K562 (cell line): ENCODE measurements at places on chromosomes 4 and X. TPM values are rescaled to one million over a fixed set of nuclear protein-coding genes. Genes with fewer than 3 reads are reported as not detected.
A peak's percentile ranks its signal among the peaks of the same experiment; 100 is the strongest.

- H3K27me3 ChIP-seq, result no peaks in the 10 kb centered on the region
- no peak overlapping the region for H3K4me3 ChIP-seq
- DNase-seq, result no peak
- no peaks in the 10 kb centered on the region; the same call in 2 of the 3 replicates for H3K36me3 ChIP-seq
- peaks cover 15% of the 10 kb centered on the region; the same call in 2 of the 3 replicates for H3K4me1 ChIP-seq
- H3K27ac ChIP-seq, result no peak overlapping the region
Observed at GRCh38 chrX:37658343-37659030, 27.1 kb upstream of the XK start.

DNA sequence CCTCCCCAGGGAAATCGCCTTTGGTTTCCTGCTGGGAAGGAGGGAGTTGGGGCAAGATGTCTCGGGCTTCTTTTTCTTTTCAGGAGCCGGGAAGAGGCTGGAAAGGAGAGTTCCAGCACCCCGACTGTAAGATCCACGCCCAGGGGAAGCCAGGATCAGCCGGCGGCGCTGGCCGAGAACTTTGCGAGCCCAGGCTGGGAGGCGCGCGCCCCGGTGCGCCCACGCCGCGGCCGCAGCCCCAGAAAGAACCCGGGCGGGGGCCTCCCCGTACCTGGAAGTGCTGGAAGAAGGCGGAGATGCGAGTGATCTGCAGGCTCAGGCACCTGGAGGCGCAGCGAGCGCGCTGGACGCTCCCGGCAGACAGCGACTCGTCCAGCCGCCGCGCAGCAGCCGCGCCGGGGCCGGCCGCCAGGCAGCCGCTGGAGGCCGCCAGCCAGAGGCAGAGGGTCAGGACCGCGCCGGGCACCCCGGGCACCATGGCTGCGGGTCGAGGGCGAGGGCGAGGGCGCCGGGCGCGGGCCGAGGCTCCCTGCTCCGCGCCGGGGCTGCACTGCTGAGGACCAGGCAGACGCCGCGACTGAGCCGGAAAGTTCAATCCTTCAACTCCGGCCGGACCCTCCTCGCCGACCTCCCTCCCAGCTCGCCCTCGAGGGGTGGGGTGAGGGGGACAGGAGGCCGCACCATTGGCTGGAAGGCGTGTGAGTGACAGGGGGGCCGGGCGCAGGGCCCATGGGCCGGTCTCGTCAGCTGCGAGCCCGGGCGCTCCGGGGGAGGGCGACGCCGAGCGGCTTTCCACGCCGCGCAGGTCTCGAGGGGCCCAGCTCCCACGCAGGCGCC, at the start of gene ANOS1:
Gene ANOS1 (minus strand): TSS at position 579 of the 837 bp plus-strand sequence. CDS start 101 bp downstream, at position 478.
- no peaks in the 10 kb centered on the region for H3K4me1 ChIP-seq
- H3K4me3 ChIP-seq, result no peak within 1 kb of the TSS
- H3K27me3 ChIP-seq, result no peaks in the 10 kb centered on the region
- no peak within 1 kb of the TSS for H3K27ac ChIP-seq

DNA sequence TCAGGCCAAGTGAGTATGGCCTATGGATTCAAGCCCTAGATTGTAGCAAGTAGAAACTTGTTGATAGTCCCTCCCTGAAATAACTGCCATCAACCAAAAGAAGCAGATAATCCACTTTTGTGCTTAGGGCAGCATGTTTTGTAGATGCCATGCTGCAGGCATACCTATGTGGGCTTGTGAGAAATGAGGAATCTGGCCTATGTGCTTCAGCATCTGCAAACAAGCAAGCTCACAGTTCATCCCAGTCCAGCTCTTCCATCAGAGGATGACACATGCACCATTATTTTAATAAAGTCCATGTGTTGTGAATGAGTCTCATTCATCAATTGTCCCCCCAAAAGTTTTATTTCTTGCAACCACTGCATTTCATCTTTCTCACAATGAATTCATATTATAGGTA, 421.9 kb upstream of the DIPK2B start:
- no peak for DNase-seq
- H3K27ac ChIP-seq, result no peak overlapping the region
- no peak overlapping the region for H3K4me3 ChIP-seq
- H3K27me3 ChIP-seq, result no peaks in the 10 kb centered on the region
- no peaks in the 10 kb centered on the region for H3K4me1 ChIP-seq

GRCh38 chr4:184237612-184238011, 19.9 kb upstream of the ENPP6 start:
- no peak overlapping the region for H3K4me3 ChIP-seq
- no peak overlapping the region for H3K27ac ChIP-seq
- peak; percentile 22 for DNase-seq
- H3K27me3 ChIP-seq, result no peaks in the 10 kb centered on the region

GRCh38 chr4:85500110-85500867, 25.3 kb downstream of the ARHGAP24 start:
- no peak overlapping the region for H3K27ac ChIP-seq
- H3K4me3 ChIP-seq, result no peak overlapping the region
- DNase-seq, result no peak
- no peaks in the 10 kb centered on the region for H3K4me1 ChIP-seq
- no peaks in the 10 kb centered on the region for H3K27me3 ChIP-seq
- no peaks in the 10 kb centered on the region for H3K36me3 ChIP-seq

DNA sequence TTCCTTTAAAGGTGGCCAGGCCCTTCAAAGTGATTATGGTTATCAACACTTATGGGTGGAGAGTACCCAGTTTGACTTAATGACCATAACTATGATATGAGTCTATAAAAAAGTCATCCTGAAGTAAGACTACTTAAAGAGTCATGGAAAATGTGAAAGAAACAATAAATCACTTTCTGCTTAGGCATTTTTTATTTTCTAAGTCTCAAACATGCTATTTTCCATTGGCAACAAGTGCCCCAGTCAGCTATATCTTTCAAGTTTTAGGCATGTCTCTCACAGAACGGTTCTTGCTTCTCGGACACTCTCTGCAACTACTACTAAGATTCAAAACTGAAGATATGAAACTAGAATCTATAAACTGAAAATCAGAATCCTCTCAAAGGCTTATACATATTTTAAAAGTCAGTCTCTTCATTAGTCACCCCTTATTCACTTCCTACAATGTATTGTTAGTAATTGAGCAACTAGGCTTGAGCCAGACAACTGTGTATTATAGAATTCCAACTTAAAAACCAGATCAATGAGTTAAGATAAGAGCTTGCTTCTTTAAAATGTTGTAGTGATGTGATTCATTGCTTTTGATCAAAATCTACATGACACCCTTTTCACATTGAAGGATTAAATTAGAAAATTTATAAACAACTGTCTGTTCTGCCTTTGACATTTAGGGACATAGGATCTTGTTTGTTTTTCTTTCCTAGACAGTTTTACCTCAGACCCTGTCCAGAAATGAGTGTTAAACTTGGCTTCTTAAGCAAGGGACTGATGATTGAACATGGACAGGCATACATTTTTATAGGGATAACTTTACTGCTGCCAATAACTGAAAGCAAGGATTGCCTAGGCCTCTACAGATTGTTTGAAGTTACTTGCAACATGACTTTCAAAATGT, 2.9 kb downstream of the ANTXR2 start:
- H3K4me3 ChIP-seq, result peak overlapping the region; percentile 89
- H3K27me3 ChIP-seq, result no peaks in the 10 kb centered on the region
- peaks cover 55% of the 10 kb centered on the region for H3K36me3 ChIP-seq
- H3K4me1 ChIP-seq, result peaks cover 28% of the 10 kb centered on the region
- peak overlapping the region; percentile 87 for H3K27ac ChIP-seq
- no peak for DNase-seq

GRCh38 chrX:29113221-29113620, 526.0 kb downstream of the IL1RAPL1 start:
- no peak overlapping the region for H3K27ac ChIP-seq
- no peaks in the 10 kb centered on the region for H3K27me3 ChIP-seq
- no peaks in the 10 kb centered on the region for H3K36me3 ChIP-seq
- no peaks in the 10 kb centered on the region for H3K4me1 ChIP-seq

GRCh38 chr4:73599182-73599581, 21.1 kb downstream of the RASSF6 start:
- peak overlapping the region; percentile 29; the same call in 1 of the 3 replicates for H3K27ac ChIP-seq
- no peaks in the 10 kb centered on the region for H3K36me3 ChIP-seq
- DNase-seq, result peak; percentile 30
- H3K4me3 ChIP-seq, result no peak overlapping the region

DNA sequence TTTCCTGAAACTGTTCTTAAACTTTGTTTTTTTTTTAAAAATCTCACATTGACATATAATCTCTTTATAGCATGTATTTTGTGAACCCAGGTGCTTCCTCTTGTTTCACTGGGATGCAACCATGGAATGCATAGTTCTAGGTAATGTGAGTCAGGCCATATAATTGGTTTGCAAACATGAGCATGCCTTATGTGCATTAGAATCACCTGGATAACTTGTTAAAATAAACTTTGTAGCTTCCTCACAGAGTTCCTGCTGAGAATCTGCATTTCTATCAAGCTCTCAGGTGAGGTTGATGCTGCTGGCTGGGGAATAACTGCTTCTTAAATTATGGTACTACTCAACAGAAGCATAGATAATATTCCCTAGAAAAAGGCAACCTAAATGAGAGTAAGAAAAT, 940.3 kb upstream of the LCORL start:
- DNase-seq, result no peak
- H3K4me1 ChIP-seq, result no peaks in the 10 kb centered on the region
- H3K27ac ChIP-seq, result no peak overlapping the region
- no peak overlapping the region for H3K4me3 ChIP-seq
- no peaks in the 10 kb centered on the region for H3K36me3 ChIP-seq

Gene CENPE
- 36.7 and 38.8 TPM in 2 replicates for total RNA-seq

- H3K27ac ChIP-seq, result no peak overlapping the region
- H3K4me3 ChIP-seq, result no peak overlapping the region
- H3K36me3 ChIP-seq, result no peaks in the 10 kb centered on the region
- H3K27me3 ChIP-seq, result peaks cover 5% of the 10 kb centered on the region; the same call in 2 of the 3 replicates
- no peaks in the 10 kb centered on the region for H3K4me1 ChIP-seq
Observed at GRCh38 chr4:138865765-138866164, 149.8 kb upstream of the NOCT start.

Gene SLC49A3
- 0.24 and 0.29 TPM in 2 replicates for total RNA-seq

- peaks cover 4% of the 10 kb centered on the region; the same call in 1 of the 3 replicates for H3K36me3 ChIP-seq
- H3K4me1 ChIP-seq, result peaks cover 14% of the 10 kb centered on the region; the same call in 2 of the 3 replicates
- H3K27ac ChIP-seq, result peak overlapping the region; percentile 85
- H3K4me3 ChIP-seq, result peak overlapping the region; percentile 52
- DNase-seq, result no peak
- H3K27me3 ChIP-seq, result no peaks in the 10 kb centered on the region
Observed at GRCh38 chrX:14030174-14030530, 460 bp upstream of the GEMIN8 start.

Gene SPANXA2
- not detected in 2 replicates for total RNA-seq

DNA sequence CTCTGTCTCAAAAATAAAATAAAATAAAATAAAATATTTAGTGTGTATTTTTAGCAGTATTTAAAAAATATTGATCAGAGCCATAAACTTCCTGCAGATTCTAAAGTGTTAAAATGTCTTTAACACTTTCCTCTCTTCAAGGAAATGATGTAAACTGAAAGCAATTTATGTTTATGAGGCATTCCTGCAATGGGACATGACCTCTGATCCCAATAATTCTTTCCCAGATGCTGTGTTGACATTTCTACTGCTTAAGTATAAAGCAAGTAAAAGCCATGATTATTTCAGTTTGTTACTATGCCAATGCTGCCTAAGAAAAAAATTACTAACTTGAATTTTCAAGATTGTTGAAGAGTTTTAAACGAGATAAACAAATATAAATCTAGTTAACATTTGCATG, 29.0 kb downstream of the COQ2 start:
- DNase-seq, result no peak
- 0 out of 3 replicates have a peak, but pooled peaks cover 3% of the 10 kb centered on the region for H3K36me3 ChIP-seq
- H3K27me3 ChIP-seq, result no peaks in the 10 kb centered on the region

DNA sequence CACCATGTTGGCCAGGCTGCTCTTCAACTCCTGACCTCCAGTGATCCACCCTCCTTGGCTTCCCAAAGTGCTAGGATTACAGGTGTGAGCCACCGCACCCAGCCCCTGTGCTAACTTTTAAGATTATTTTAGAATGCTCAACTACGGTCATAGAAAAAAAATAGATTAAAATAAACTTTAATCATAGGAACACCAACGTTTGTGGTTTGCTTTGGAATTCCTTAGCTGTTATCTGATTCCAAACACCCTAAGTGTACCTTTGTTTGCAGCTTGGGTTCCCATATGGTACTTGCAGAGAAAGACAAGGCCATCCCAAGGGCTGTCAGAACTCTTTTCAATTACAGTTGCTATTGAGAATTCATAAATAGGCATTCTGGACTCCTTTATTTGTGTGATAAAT, 90.1 kb upstream of the EFHC2 start:
- no peaks in the 10 kb centered on the region for H3K36me3 ChIP-seq
- H3K27me3 ChIP-seq, result no peaks in the 10 kb centered on the region
- DNase-seq, result no peak
- no peak overlapping the region for H3K27ac ChIP-seq
- no peak overlapping the region for H3K4me3 ChIP-seq

Gene DGKK
- not detected in 2 replicates for total RNA-seq

Gene LDOC1
- total RNA-seq, result 2.2 and 2.4 TPM in 2 replicates

DNA sequence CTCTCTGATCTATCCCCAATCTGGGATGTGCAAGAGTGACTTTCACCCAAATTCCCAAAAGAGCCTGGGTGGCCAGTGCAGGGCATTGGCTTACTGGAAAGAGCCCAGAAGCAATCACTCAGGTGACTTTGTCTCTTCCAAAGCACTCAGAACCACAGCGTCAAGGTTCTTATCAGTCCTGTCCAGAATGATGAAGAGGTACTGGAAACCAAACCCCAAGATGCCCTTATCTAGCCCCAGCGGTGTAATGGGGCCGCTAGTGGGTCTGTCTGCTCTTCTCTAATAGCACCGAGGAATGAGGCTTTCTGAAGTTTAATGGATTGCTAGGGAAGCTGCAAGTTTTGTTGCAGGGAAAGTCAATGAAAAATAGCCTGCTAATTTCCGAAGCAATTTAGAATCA, 21.6 kb downstream of the CLNK start:
- no peak overlapping the region for H3K4me3 ChIP-seq
- no peaks in the 10 kb centered on the region for H3K27me3 ChIP-seq
- peak; percentile 28 for DNase-seq
- H3K4me1 ChIP-seq, result no peaks in the 10 kb centered on the region
- no peak overlapping the region for H3K27ac ChIP-seq

DNA sequence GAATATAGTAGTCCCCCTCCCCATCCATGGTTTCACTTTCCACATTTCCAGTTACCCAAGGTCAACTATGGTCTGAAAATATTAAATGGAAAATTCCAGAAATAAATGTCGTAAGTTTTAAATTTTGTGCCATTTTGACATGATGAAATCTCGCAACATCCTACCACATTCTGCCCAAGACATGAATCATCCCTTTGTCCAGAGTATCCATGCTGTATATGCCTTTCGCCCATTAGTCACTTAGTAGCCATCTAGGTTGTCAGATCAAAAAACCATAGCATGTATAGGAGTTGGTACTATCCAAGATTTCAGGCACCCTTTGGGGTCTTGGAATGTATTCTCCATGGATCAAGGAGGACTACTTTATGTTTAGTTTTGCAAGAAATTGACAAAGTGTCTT, 8.3 kb downstream of the PRRG1 start:
- no peak overlapping the region for H3K4me3 ChIP-seq
- no peaks in the 10 kb centered on the region for H3K4me1 ChIP-seq
- DNase-seq, result no peak

Gene EFNB1
- total RNA-seq, result 2.1 TPM in 2 replicates

Gene FOXR2
- total RNA-seq, result 0.11 and 0.20 TPM in 2 replicates

- no peaks in the 10 kb centered on the region for H3K27me3 ChIP-seq
- no peak overlapping the region for H3K27ac ChIP-seq
- H3K4me3 ChIP-seq, result no peak overlapping the region
- no peaks in the 10 kb centered on the region for H3K4me1 ChIP-seq
Observed at GRCh38 chr4:146835096-146835495, 110.6 kb downstream of the TTC29 start.
